Activated CD8-positive, alpha-beta T cell treated with anti-CD3 and anti-CD28 coated beads for 36 hours (primary cell): ENCODE measurements at places on chromosomes 7 and 10. TPM values are rescaled to one million over a fixed set of nuclear protein-coding genes. Genes with fewer than 3 reads are reported as not detected.
A peak's percentile ranks its signal among the peaks of the same experiment; 100 is the strongest.

TNS3 gene
- total RNA-seq, result 0.16 TPM

GRCh38 chr10:70135684-70136083 is 3.1 kb upstream of the AIFM2 start:
- no peak for DNase-seq
- no peak overlapping the region for H3K4me3 ChIP-seq
- no peak overlapping the region for H3K27ac ChIP-seq
- no peaks in the 10 kb centered on the region for H3K27me3 ChIP-seq

LHFPL3 gene
- total RNA-seq, result not detected

DNA sequence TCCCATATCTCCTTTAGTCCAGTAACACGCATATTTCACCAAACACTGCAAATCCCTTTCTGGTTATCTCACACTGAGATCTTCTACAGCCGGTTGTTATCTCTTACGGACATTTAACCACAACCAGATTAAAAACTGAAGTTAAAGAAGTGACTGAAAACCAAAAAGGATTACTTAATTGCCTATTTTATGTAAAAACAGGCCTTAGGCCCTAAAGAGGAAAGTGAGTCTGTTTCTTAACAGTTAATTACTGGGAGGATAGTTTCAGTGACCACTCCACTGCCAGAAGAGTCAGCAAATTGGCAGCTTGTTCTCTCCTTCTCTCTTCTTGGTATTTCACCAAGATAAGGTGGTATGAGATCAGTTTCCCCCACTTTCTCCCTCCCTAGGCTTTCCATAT is 161.9 kb upstream of the MEOX2 start:
- H3K4me3 ChIP-seq, result no peak overlapping the region
- no peak overlapping the region for H3K27ac ChIP-seq
- H3K36me3 ChIP-seq, result no peaks in the 10 kb centered on the region
- no peaks in the 10 kb centered on the region for H3K27me3 ChIP-seq
- no peak for DNase-seq

DNA sequence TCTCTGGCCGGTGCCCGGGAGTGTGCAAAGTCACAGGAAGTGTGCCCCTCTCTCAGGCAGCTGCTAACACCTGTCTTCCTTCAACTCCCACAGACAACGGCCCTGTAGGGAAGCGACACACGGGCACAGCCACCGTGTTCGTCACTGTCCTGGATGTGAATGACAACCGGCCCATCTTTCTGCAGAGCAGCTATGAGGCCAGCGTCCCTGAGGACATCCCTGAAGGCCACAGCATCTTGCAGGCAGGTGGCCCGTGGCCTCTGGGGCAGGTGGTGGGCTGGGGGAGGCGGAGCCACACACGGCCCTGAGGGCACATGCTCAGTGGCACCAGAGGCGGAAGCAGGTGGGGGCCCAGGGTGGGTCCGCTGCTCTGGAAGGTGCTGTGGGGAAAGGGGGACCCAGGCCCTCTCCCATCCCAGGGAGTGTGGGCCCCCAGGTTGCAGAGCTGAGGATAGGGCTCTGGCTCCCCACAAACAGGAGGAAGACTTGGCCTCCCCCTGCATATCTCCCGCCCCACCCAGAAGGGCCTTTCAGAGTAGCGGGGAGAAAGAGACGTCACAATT is 6.9 kb downstream of the C10orf105 start:
- peak overlapping the region; percentile 70 for H3K4me3 ChIP-seq
- peak; percentile 55 for DNase-seq
- no peaks in the 10 kb centered on the region for H3K36me3 ChIP-seq
- H3K27me3 ChIP-seq, result no peaks in the 10 kb centered on the region
- H3K27ac ChIP-seq, result peak overlapping the region; percentile 96

DNA sequence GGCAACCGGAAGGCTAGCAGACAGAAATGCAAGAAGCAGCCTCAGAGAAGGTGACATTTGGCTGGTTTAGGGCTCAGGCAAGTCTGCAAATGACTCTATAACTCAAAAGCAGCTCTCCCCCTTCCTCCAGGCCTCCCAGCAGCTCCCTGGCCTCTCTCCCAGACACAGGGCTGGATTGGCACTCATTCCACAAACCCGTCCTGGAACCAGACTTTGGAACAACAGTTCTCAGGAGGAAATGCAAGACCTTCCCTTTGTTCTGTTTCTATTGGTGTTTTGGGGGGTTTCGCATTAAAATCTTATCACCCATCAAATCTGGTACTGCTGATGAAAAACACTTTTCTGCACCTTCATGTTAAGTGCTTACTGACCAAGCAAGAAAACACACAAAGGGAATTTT is 40.3 kb upstream of the EFCAB10 start:
- DNase-seq, result no peak
- H3K27ac ChIP-seq, result no peak overlapping the region
- H3K4me3 ChIP-seq, result no peak overlapping the region
- H3K4me1 ChIP-seq, result no peaks in the 10 kb centered on the region

- H3K4me1 ChIP-seq, result peaks cover 44% of the 10 kb centered on the region
- H3K27me3 ChIP-seq, result peaks cover 28% of the 10 kb centered on the region
- no peak overlapping the region for H3K27ac ChIP-seq
- no peak for DNase-seq
- no peak overlapping the region for H3K4me3 ChIP-seq
Observed at GRCh38 chr7:106430103-106430502, 145.3 kb upstream of the NAMPT start.

DNA sequence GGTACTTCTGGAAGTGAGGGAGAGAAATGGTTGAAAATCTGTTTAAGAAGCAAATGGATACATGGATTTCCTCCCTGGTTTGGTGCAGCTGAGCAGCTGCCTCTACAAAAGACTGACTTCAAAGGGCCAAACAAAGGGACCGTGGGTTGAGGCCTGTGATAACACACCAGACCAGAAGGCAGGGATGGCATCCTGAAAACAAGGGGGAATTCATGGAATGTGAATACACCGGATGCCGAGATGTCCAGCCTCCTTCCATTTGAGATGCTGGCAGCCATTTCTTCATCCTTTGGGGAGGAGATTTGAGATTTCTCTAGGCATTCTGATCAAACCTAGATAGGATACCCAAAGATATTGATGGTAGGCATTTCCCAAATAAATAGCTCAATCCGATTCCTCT is 36.9 kb downstream of the TAF3 start:
- no peaks in the 10 kb centered on the region for H3K27me3 ChIP-seq
- no peak overlapping the region for H3K4me3 ChIP-seq
- H3K4me1 ChIP-seq, result peaks cover 9% of the 10 kb centered on the region
- no peak overlapping the region for H3K27ac ChIP-seq

GRCh38 chr10:74816824-74817498 is 9.4 kb upstream of the KAT6B start:
- H3K27ac ChIP-seq, result peak overlapping the region; percentile 64
- peaks cover 3% of the 10 kb centered on the region for H3K36me3 ChIP-seq
- DNase-seq, result no peak

SGCE gene
- 0.56 TPM for total RNA-seq

SH2B2 gene
- total RNA-seq, result 7.1 TPM

GRCh38 chr7:86916277-86916825 is 143.1 kb downstream of the ELAPOR2 start:
- DNase-seq, result no peak
- no peak overlapping the region for H3K27ac ChIP-seq
- no peaks in the 10 kb centered on the region for H3K36me3 ChIP-seq

DNA sequence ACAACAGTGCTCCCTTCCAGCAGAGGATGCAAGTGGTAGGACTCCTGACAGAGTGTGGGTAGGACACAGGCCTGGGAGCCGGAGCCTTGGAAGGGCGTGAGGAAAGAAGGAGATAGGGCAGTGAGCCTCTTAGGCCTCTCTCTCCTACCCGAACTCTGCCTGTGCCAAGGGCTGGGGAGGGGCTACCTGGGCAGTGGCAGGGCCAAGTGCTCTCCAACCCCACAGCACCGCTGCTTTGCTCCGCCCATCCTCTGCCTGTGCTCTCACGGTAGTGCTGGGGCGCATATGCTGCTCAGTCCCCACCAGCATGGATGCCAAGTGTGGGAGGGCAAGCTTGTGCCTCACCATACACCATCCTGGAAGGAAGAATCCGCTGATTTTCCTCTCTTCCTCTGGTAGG is 7.5 kb downstream of the FAM131B start:
- peaks cover 2% of the 10 kb centered on the region for H3K4me1 ChIP-seq
- H3K27ac ChIP-seq, result no peak overlapping the region
- H3K4me3 ChIP-seq, result no peak overlapping the region
- no peaks in the 10 kb centered on the region for H3K27me3 ChIP-seq
- no peak for DNase-seq

EXOC6 gene
- 8.8 TPM for total RNA-seq

DNA sequence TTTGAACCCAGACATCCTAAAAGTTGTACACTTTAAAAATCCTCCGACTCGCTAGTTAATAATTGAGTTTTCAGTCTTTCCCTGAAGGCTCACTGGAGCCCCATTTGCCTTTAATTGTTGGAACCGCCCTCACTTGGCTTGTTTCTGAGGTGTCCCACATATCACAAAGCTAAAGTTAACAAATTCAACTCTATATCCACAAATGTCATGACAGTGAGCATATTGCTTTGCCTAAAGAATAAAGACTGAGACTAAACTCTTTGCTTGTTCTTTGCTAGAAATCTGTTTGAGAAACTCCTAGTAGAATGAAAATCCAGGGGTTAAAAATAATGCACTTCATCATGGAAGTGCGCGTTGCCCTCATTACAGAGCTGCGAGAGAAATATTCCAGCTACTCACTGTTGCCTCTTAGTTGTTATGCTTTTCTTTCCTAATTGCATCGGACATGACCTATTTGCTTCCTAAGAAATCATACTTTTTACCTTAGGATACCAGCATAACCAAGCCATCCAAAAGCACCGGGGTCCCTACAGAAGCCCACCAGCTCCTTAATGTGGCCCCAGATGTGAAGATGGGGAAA is 752 bp downstream of the THSD7A start:
- H3K4me1 ChIP-seq, result no peaks in the 10 kb centered on the region
- no peak for DNase-seq
- no peak overlapping the region for H3K4me3 ChIP-seq
- peaks cover 34% of the 10 kb centered on the region for H3K27me3 ChIP-seq

DNA sequence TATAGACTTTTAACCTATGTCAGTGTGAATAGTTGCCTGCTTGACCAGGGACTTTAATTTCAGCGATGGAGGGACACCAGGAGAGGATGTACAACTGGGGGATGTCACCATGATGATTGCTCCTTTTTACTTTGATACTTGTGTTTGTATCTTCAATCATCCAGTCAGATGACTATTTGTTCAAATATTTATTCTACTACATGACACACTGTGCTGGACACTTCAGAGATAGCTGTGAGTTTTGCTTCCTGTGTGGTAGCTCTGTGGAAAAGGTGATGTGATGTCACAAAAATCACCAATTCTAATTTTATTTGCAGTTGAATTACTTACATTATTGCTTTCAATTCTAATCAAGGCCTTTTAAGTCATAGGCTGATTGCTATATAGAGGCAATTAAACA is 62.7 kb upstream of the CREB5 start:
- peaks cover 1% of the 10 kb centered on the region for H3K27me3 ChIP-seq
- H3K36me3 ChIP-seq, result no peaks in the 10 kb centered on the region
- DNase-seq, result no peak

DNA sequence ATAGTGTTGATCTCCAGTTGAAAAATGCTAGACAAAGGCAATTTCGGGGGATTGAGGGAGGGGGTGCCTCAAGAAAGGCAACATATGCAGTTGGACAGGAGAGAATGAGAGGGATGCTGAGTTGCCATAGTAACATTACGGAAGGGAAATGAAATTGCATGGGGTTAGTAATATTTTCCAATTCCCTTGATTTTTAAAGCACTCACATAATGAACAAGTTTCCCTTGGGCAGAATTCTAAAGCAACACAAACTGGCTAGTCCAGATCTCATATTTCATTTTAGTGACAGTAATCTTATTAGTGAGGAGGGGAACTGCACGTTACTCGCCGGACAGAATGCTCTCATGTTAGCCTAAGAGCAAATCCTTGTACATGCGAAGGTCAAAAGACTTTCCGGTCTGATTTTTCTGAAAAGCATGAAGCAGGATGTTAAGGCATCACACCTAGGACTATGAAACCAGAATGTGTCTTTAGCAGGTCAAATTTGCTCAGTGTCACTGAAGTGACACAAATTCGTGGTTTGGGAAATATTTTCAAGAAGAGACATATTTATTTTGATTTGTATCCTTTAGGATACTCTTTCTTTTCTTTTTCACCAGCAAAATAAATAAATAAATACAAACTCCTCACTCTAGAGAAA is 165.5 kb downstream of the ANK3 start:
- DNase-seq, result no peak
- H3K4me3 ChIP-seq, result no peak overlapping the region
- no peaks in the 10 kb centered on the region for H3K27me3 ChIP-seq
- H3K4me1 ChIP-seq, result no peaks in the 10 kb centered on the region
- no peak overlapping the region for H3K27ac ChIP-seq
- H3K36me3 ChIP-seq, result no peaks in the 10 kb centered on the region

DNA sequence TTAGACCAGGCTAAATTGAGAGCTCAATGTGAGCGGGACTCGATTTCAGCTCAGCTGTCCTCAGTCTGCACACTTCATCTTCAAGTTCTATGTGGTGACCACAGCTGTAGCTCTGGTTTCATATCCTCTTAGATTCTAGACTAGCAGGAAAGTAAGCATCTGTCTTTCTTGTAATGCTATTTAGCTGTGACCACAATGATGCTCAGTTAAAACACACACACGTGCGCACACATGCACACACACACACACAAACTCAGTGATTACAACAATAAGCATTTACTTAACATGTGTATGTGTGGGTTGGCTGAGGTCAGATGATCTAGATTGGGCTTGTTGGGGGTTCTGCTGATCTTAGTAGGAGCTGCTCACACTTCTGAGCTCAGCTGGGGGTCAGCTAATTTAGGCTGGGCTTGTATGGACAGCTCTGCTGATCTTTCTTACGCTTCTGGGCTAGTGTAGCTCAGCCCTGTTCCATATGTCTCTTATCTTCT is 82.5 kb downstream of the ZNF365 start:
- DNase-seq, result peak; percentile 11
- no peak overlapping the region for H3K4me3 ChIP-seq
- no peak overlapping the region for H3K27ac ChIP-seq
- peaks cover 16% of the 10 kb centered on the region for H3K4me1 ChIP-seq
- no peaks in the 10 kb centered on the region for H3K36me3 ChIP-seq

CTAGE4 gene
- 1.6 TPM for total RNA-seq

ZCCHC24 gene
- total RNA-seq, result 1.0 TPM

GRCh38 chr7:134548877-134549276 is at the start of gene AKR1B15:
Gene AKR1B15 (plus strand): TSS chr7:134549110. CDS start chr7:134564620, 15,510 bp downstream.
- peaks cover 16% of the 10 kb centered on the region for H3K27me3 ChIP-seq
- H3K4me1 ChIP-seq, result no peaks in the 10 kb centered on the region
- no peaks in the 10 kb centered on the region for H3K36me3 ChIP-seq
